ENCODE measurements at places on chromosomes 1 and 21.

DNA sequence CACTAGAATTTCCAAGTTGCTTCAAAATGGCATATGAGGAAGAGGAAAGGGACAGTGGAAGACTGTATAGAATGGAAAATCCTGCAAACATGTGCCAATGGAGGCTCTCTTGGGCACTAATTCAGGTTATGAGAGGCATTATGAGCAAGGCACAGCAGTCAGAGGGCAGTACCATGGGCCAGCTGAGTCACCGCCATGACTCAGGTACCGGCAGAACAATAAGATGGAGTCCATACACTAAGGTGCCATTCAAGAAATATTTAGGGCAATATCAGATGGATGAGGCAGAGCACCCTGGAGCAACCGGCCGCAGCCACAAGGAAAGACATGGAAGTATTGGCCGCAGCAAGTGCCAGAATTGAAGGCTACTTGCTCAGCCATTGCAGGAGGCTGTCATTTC lies 25.6 kb upstream of the VAV3 start:
- no peak for DNase-seq

DNA sequence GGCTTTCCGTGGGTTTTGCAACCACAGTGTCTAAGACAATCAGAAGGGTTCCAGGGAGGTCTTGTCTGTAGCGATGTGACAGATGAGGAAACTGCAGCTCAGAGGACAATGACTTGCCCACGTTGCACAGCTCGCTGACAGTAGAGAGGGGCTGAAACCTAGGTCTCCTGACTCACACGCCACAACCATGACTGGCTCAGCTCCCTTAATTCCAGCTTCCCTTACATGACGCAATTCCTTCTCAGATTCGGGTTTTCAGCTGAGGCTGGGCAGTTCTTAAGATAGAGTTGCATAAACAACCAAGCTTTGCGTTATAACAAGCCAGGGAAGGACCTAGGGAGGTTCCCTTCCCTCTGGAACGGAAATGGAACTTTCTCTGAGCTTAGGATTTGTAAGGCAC lies 36.3 kb downstream of the DHCR24 start:
- no peak for DNase-seq

DNA sequence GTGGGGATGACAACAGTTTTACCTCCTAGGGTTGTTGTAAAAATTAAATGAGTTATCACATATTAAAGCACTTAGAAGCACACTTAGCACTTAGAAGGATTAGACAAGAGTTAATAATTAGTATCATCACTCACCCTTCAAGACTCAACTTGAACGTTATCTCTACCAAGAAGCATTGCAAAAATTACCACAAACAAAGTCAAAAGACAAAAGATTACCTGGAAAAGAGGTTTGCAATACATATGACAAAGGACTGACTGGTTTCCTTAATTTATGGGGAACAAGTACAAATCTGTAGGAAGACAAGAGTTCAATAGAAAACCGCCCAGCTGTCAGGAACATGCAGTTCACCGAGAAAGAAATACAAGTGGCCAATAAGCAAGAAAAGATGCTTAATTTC lies 93.3 kb upstream of the ATP1A1 start:
- DNase-seq = no peak

DNA sequence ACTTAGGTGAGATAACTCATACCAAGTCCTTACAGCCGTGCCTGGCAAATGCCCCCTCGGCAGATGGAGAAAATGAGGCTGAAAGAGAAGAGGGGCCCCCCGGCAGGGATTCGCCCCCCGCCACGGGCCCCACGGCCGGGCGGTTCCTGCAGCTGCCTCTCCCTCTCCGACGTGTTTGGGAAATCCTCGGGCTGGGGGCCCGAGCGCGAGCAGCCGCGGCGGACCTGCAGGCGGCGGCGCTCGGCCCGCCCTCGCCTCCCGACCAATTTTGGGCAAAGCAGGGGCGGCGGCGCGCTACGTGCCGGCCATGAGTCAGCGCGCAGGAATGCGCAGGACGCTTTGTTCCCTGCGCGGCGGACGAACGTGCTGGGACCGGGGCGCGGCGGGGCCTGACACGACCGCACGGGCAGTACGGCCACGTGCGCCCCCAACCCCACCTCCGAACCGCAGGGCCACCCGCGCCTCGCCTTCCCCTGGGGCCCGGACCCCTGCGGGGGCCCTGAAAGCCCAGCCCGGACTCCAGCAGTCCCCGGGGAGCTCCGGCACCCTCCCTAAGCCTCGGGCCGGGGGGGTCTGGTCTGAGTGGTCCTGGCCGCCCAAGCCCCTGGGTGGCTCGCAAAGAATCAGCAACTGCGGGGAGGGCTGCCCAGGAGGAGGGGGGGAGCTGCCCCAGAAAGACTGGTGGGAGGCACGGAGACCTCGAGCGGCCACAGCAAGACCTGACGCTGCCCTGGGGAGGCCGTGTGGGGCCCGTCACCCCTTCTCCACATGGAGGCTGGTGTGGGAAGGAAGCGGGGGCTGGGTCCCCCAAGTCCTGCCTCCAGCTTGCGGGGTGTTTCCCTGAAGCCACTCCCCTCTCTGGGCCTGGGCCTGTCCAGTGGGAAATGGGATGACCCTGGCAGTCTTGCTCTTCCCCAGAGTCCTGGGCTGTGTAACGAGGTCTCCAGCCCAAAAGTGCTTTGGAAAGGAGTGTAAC lies 11.9 kb upstream of the EDN2 start:
- no peak for DNase-seq

- DNase-seq = no peak
These were observed 152.2 kb downstream of the NFIA start for GRCh38 chr1:61234587-61234919.

- no peak for DNase-seq
These were observed 141.7 kb upstream of the NRIP1 start for GRCh38 chr21:15206514-15206913.

GRCh38 chr1:233700338-233700737 lies 86.4 kb downstream of the KCNK1 start:
- no peak for DNase-seq

DNA sequence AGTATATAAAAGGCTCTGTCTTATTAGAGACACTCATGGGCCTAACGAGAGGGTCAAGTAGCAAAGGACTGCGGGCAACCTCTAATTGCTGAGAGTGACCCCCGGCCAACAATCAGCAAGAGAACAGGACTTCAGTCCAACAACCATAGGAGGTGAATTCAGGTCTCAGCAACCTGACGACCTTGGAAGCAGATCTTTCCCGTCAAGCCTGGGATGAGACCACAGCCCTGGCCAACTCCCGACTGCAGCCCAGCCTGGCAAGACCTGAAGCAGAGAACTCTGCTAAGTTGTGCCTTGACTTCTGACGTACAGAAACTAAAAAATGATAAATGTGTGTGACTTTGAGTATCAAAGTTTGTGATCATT lies 5.7 kb downstream of the ECHDC2 start:
- no peak for DNase-seq

DNA sequence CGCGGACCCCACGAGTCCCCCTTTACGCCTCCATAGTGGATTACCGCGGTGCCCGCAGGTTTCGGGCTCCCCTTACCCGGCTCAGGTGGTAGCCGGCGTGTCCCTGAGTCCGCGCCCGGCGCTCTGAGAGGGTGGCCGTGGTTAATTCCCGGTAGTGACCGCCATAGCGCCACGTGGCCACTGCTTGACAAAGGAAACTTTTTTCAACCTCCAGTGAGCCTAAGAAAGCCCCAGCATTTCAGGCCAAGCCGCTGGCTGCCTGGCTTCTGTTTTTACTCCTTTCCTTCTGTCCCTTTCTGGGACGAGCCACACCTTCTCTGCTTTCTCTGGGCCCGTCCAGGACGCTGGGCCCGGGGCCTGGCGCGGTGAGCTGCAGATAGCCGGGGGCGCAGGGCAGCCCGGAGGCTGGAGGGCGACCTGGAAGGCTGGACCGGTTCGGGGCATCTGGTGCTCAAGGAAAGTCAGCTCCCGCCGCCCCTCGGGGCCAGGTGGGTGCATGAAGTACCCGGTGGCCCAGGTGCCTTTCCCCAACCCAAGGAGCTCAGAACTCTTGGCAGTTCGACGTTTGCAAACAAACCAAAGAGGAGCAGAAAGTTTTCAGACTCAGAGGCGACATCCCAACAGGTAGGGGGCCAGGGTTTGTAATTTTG lies 540 bp upstream of the C1orf198 start:
- DNase-seq = no peak

Measured in CD4-positive, alpha-beta T cell treated with Interferon alpha-2 for 1 hour (primary cell).